IMR-90 (cell line): ENCODE measurements at places on chromosomes 16 and 17. TPM values are rescaled to one million over a fixed set of nuclear protein-coding genes. Genes with fewer than 3 reads are reported as not detected.

The CDT1 gene
- polyA plus RNA-seq: 11.8 and 13.2 TPM in 2 replicates

The HBA2 gene
- polyA plus RNA-seq: not detected in 2 replicates

The ZKSCAN2 gene
- polyA plus RNA-seq: 1.6 TPM in 2 replicates

The TLCD1 gene
- 8.7 and 9.3 TPM in 2 replicates for polyA plus RNA-seq

The PDILT gene
- polyA plus RNA-seq: not detected in 2 replicates

- DNase-seq: no peak
Observed at GRCh38 chr17:78642707-78643106, 65.5 kb upstream of the DNAH17 start.

DNA sequence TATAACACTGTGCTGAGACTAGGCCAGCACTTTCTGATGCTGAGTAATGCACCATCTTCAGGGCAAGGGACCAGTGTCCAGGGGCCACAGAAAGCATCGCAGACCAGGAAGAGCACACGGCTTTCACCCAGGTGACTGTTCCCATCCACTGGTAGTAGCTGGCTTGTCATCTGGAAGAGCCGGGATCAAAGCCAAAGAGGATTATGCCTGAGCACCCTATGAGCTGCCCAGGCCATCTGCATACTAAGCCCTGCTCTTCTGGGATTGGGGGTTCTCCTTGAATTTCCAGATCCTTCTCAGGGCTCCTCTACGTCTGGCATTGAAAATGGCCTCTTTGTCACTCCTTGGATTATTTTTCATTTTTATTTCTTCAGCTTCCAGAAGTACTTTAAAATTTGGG lies 140.7 kb downstream of the IRX3 start:
- no peak for DNase-seq

GRCh38 chr17:49990921-49991320 lies 4.1 kb downstream of the DLX3 start:
- DNase-seq: no peak
